ENCODE measurements at places on chromosomes 7 and 10. TPM values are rescaled to one million over a fixed set of nuclear protein-coding genes. Genes with fewer than 3 reads are reported as not detected.
A peak's percentile ranks its signal among the peaks of the same experiment; 100 is the strongest.

DNA sequence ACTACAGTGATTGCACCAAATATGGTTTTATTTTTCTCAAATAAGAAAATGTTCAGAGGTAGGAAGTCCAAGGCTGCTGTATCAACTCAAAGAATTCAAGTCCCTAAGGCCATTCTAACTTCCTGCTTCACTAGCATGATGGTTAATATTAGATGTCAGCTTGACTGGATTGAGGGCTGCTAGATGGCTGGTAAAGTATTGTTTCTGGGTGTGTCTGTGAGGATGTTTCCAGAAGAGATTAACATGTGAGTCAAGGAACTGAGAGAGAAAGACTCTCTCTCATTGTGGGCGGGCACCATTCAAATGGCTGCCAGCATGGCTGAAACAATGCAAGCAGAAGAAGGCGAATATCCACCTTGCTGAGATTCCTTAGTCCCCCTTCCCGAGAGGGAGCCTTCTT, 77.4 kb upstream of the NRBF2 start:
- no peak overlapping the region for H3K27ac ChIP-seq
- no peaks in the 10 kb centered on the region for H3K4me1 ChIP-seq
- no peak for DNase-seq
- no peak overlapping the region for H3K4me3 ChIP-seq
- H3K27me3 ChIP-seq, result no peaks in the 10 kb centered on the region

- H3K4me3 ChIP-seq, result peak overlapping the region; percentile 54
- H3K27ac ChIP-seq, result no peak overlapping the region
- peaks cover 35% of the 10 kb centered on the region for H3K27me3 ChIP-seq
- H3K36me3 ChIP-seq, result no peaks in the 10 kb centered on the region
- H3K4me1 ChIP-seq, result peaks cover 24% of the 10 kb centered on the region
- DNase-seq, result peak; percentile 70
Observed at GRCh38 chr7:131507592-131508331, 48.7 kb downstream of the PODXL start.

GRCh38 chr10:11414314-11415038, 197.0 kb downstream of the USP6NL start:
- peaks cover 6% of the 10 kb centered on the region for H3K4me1 ChIP-seq
- peak overlapping the region; percentile 36 for H3K4me3 ChIP-seq
- H3K27me3 ChIP-seq, result no peaks in the 10 kb centered on the region
- no peak for DNase-seq

GRCh38 chr7:98136423-98136822, 29.8 kb downstream of the LMTK2 start:
- no peak overlapping the region for H3K4me3 ChIP-seq
- no peak overlapping the region for H3K27ac ChIP-seq
- peaks cover 7% of the 10 kb centered on the region for H3K27me3 ChIP-seq
- H3K36me3 ChIP-seq, result no peaks in the 10 kb centered on the region
- H3K4me1 ChIP-seq, result peaks cover 61% of the 10 kb centered on the region

DNA sequence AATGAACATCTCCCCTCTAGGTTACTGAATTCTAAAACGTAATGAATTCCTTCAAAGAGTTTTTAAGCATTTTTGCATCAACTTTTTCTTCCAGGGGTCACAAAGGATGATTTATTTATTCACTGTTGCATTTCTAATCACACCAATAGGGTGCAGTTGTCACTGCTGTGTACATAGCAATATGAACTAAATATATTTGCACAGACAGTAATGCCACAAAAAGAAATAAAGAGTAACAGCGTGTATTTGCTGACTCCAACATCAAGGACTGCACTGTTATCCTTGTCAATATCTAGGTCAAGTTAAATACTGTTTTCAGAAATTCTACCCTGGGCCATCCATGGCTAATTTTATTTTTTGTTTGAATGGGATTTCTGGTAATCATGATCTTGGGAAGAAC, 138.0 kb downstream of the FRMD4A start:
- H3K4me1 ChIP-seq, result no peaks in the 10 kb centered on the region
- DNase-seq, result no peak
- no peak overlapping the region for H3K4me3 ChIP-seq
- peaks cover 20% of the 10 kb centered on the region for H3K27me3 ChIP-seq
- H3K36me3 ChIP-seq, result no peaks in the 10 kb centered on the region

DNA sequence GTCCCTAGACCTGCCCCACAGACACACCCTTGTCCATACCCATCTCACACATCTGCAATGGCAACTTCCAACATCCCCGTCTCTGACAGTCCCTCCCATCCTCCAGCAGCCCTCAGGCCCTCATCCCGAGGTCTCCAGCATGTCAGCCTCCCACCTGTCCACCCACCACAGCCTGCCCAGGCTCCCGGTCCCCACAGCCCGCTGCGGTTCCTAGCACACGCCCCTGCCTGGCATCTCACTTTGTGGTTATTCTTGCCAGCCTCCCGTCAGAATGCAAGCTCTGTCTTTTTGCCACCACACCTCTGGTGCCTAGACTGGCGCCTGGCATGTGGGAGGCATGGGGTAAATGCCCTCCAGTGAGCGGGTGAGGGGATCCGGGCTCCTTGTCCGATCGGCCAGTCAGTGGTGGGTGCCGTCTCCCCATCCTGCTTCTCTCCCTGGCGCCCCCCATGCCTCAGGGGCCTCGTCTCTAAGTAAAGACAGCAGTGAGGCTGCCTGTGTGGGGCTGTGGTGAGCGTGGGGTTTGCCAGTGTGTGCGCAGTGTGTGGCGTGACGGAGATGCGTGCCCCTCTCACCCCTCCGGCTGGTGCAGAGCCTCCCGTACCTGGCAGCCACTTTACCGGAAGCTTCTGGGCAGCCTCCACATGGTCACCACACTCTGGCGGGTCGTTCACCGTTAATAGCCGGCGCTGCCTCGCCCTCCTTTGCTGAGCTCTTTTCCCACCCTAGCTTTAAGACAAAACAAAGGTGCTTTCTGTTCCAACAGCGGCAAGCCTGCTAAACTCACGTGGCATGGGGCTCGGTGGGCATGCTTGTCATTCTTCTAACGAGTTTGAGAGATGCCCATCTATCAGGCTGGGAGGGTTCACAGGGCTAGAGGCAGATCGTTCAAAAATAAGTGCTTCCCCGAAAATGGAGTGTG, 28.5 kb upstream of the TTYH3 start:
- H3K36me3 ChIP-seq, result peaks cover 4% of the 10 kb centered on the region
- DNase-seq, result no peak
- H3K4me3 ChIP-seq, result no peak overlapping the region
- H3K27ac ChIP-seq, result no peak overlapping the region

DNA sequence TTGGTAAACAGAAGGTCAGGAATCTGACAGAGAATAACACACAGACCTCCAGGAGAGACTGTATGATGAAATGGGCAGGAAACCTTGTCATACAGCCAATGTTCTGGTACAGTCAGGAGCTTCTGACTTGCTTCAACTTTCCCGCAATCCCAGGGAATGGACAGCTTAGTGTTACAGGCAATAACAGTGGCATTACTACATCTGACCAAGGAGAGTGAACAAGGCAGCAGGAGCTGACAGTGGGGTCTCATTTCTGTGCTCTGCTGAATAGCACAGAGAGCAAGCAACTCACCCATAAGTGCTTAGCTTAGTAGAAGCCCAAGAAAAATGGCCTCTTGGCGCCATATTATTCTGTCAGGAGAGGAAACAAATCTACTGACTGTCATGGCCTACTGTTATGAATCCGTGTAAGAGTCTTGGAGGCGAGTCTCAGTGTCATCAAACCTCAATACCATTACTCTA, 186.2 kb upstream of the MTPN start:
- peaks cover 3% of the 10 kb centered on the region for H3K36me3 ChIP-seq
- DNase-seq, result no peak
- no peaks in the 10 kb centered on the region for H3K27me3 ChIP-seq
- H3K4me1 ChIP-seq, result no peaks in the 10 kb centered on the region

GRCh38 chr7:28123752-28124151, 56.8 kb downstream of the JAZF1 start:
- no peaks in the 10 kb centered on the region for H3K27me3 ChIP-seq
- H3K27ac ChIP-seq, result peak overlapping the region; percentile 88
- DNase-seq, result no peak
- H3K4me1 ChIP-seq, result peaks cover 21% of the 10 kb centered on the region
- no peak overlapping the region for H3K4me3 ChIP-seq

DNA sequence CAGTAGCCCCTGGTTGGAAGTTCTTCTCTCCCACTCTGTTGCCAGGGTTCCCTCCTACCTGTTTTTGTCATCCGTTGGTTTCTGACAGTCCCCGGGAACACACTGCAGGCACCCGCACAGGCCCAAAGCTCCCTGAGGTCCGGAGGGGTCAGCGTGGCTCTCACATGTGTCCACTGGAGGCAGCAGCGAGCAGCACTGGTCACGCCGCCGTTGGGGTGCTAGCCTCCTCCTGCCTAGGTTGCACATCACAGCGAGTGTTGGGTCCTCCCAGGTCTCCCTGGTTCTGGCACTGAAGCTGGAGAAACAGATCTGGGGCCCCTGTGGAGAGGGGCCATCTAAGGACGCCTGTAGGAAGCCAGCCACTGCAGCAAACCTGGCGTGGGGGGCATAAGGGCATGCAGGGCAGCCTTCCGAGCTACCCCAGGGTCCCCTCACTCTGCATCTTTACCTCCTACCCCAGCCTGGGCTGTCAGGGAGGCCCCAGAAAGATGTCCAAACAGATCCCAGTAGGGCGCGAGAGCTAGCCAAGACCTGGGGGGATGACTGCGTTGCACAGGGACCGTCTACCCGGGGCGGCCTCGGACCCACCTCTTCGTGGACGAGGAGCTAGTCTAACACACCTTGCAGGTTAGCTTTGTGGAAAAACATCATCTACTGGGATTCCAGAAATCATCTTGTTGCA, 28.9 kb downstream of the LRRC27 start:
- H3K36me3 ChIP-seq, result peaks cover 3% of the 10 kb centered on the region
- H3K27ac ChIP-seq, result no peak overlapping the region
- peaks cover 7% of the 10 kb centered on the region for H3K4me1 ChIP-seq
- H3K4me3 ChIP-seq, result no peak overlapping the region
- no peaks in the 10 kb centered on the region for H3K27me3 ChIP-seq

DNA sequence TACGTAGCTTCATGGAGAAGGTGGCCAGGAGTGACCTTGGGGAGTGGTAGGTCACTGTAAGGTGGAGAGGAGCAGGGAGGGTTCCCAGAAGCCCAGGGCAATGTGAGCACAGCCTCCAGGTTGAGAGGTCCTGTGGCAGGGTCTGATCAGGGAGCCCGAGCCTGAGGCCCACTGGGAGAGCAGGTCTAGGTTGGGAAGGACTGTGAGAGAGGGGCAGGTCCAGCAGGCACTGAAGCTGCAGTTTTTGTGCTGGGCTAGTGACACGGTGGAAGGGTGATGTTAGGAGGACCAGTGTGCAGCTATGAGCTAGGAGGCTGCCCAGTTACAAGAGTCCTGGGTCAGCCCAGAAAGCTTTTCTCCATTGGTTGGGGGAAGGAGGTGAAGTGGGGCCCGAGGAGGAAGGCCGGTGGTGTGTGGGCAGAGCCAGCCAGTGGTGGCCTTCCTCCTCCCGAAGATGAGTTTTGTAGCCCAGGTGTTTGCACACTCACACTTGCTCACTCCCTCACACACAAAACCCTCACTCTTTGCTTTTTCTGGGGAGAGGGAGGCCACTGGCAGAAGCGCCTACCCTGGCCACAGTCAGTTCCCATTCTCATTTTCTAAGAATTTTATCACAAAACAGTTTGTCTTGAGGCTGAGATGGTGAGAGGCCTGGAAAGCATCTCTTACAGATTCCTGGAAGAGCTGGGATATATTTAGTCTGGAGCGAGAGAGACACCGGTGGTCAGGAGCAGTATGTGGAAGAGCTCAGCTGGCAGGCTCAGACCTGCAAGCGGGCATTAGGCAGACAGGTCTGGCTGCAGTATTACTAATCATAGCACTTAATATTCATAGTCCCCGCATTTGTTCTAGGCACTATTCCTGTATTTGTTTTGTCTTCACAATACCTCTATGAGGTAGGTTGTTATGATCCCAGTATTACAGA, 57.1 kb downstream of the ZNF467 start:
- H3K4me1 ChIP-seq, result peaks cover 18% of the 10 kb centered on the region
- H3K36me3 ChIP-seq, result peaks cover 7% of the 10 kb centered on the region
- no peak overlapping the region for H3K4me3 ChIP-seq
- H3K27ac ChIP-seq, result peak overlapping the region; percentile 68
- no peak for DNase-seq

- peaks cover 15% of the 10 kb centered on the region for H3K4me1 ChIP-seq
- peak overlapping the region; percentile 85 for H3K4me3 ChIP-seq
- H3K27me3 ChIP-seq, result peaks cover 86% of the 10 kb centered on the region
- H3K36me3 ChIP-seq, result no peaks in the 10 kb centered on the region
Observed at GRCh38 chr10:73910401-73910763, 550 bp upstream of the PLAU start.

DNA sequence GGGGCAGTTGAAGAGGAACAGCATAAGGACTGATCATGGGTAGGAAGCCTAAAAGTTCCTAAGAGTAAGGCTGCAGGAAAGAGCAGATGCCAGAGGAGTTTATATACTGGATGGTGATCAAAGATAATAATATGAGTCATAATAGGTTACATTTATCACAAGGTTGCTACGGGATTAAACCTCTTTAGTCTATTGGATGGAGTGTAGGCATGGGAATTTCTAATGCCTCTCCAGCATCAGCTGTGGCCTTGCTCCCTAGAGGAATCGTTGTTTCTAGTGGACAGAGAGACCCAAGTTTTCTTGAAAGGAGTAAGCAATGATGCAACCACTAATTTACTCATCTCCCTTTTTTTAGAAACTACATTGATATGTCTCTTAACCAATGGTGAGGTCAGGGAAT, 213.4 kb downstream of the GPR37 start:
- H3K27ac ChIP-seq, result no peak overlapping the region
- H3K36me3 ChIP-seq, result no peaks in the 10 kb centered on the region
- H3K4me3 ChIP-seq, result no peak overlapping the region
- H3K4me1 ChIP-seq, result no peaks in the 10 kb centered on the region
- H3K27me3 ChIP-seq, result no peaks in the 10 kb centered on the region

- H3K4me3 ChIP-seq, result no peak overlapping the region
- DNase-seq, result no peak
- no peaks in the 10 kb centered on the region for H3K27me3 ChIP-seq
- no peaks in the 10 kb centered on the region for H3K4me1 ChIP-seq
Observed at GRCh38 chr10:59387951-59388670, 25.8 kb upstream of the FAM13C start.

GRCh38 chr10:102727037-102727818, 12.8 kb downstream of the SFXN2 start:
- H3K4me1 ChIP-seq, result peaks cover 4% of the 10 kb centered on the region
- H3K27me3 ChIP-seq, result no peaks in the 10 kb centered on the region
- H3K4me3 ChIP-seq, result no peak overlapping the region
- H3K36me3 ChIP-seq, result peaks cover 9% of the 10 kb centered on the region
- DNase-seq, result no peak

GRCh38 chr7:82294382-82294784, 149.2 kb downstream of the CACNA2D1 start:
- H3K4me1 ChIP-seq, result no peaks in the 10 kb centered on the region
- H3K4me3 ChIP-seq, result no peak overlapping the region
- no peak overlapping the region for H3K27ac ChIP-seq
- H3K36me3 ChIP-seq, result no peaks in the 10 kb centered on the region

- H3K4me3 ChIP-seq, result no peak overlapping the region
- peaks cover 22% of the 10 kb centered on the region for H3K4me1 ChIP-seq
- DNase-seq, result no peak
- peaks cover 9% of the 10 kb centered on the region for H3K36me3 ChIP-seq
- H3K27ac ChIP-seq, result no peak overlapping the region
Observed at GRCh38 chr10:12081879-12082557, 13.3 kb downstream of the DHTKD1 start.

GRCh38 chr10:75858339-75858738, 426.9 kb downstream of the LRMDA start:
- no peaks in the 10 kb centered on the region for H3K36me3 ChIP-seq
- no peaks in the 10 kb centered on the region for H3K4me1 ChIP-seq
- no peak for DNase-seq
- H3K27me3 ChIP-seq, result no peaks in the 10 kb centered on the region

COL17A1 gene
- not detected for total RNA-seq

TDRD1 gene
- 0.11 TPM for total RNA-seq

MNX1 gene
- total RNA-seq, result not detected

HDAC9 gene
- total RNA-seq, result 3.1 TPM

BHLHA15 gene
- not detected for total RNA-seq

AOC1 gene
- total RNA-seq, result not detected

RRP12 gene
- total RNA-seq, result 25.5 TPM

HKDC1 gene
- 0.80 TPM for total RNA-seq

ANKRD22 gene
- not detected for total RNA-seq

All from naive thymus-derived CD8-positive, alpha-beta T cell (primary cell).